ENCODE measurements at places on chromosomes 5 and 9. TPM values are rescaled to one million over a fixed set of nuclear protein-coding genes. Genes with fewer than 3 reads are reported as not detected.

ADRA1B gene
- 2.8 TPM for polyA plus RNA-seq

SPATA31A3 gene
- polyA plus RNA-seq: not detected

SPIN1 gene
- polyA plus RNA-seq: 38.5 TPM

CD72 gene
- 1.7 TPM for polyA plus RNA-seq

GLRA1 gene
- polyA plus RNA-seq: 0.13 TPM

CDKN2B-AS1 gene
- 0.16 TPM for polyA plus RNA-seq

AK8 gene
- polyA plus RNA-seq: 0.66 TPM

AK1 gene
- 85.4 TPM for polyA plus RNA-seq

THOC3 gene
- 18.0 TPM for polyA plus RNA-seq

DPYSL3 gene
- 31.8 TPM for polyA plus RNA-seq

RASGRF2 gene
- polyA plus RNA-seq: 0.78 TPM

SPATA31E1 gene
- not detected for polyA plus RNA-seq

PCDHB8 gene
- polyA plus RNA-seq: not detected

FAM221B gene
- polyA plus RNA-seq: 0.03 TPM

WDR38 gene
- not detected for polyA plus RNA-seq

ENG gene
- polyA plus RNA-seq: 180 TPM

PCDHGA1 gene
- 0.10 TPM for polyA plus RNA-seq

FBP2 gene
- polyA plus RNA-seq: not detected

TMEM171 gene
- polyA plus RNA-seq: 2.5 TPM

SPINK13 gene
- 0.15 TPM for polyA plus RNA-seq

SCGB3A2 gene
- polyA plus RNA-seq: not detected

HARS1 gene
- 44.6 TPM for polyA plus RNA-seq

ACTBL2 gene
- polyA plus RNA-seq: not detected

SLCO6A1 gene
- not detected for polyA plus RNA-seq

SCAMP1 gene
- polyA plus RNA-seq: 8.4 TPM

HSPB3 gene
- 0.17 TPM for polyA plus RNA-seq

SLC22A4 gene
- polyA plus RNA-seq: 3.0 TPM

GABRA1 gene
- polyA plus RNA-seq: not detected

SLC45A2 gene
- polyA plus RNA-seq: not detected

DDX4 gene
- polyA plus RNA-seq: 0.02 TPM

ORM2 gene
- 3.8 TPM for polyA plus RNA-seq

KCNMB1 gene
- 0.79 TPM for polyA plus RNA-seq

ANKRD20A1 gene
- polyA plus RNA-seq: 0.72 TPM

RC3H2 gene
- 11.7 TPM for polyA plus RNA-seq

GNAQ gene
- polyA plus RNA-seq: 24.9 TPM

NEUROG1 gene
- polyA plus RNA-seq: not detected

TSSK1B gene
- not detected for polyA plus RNA-seq

IL9 gene
- not detected for polyA plus RNA-seq

LCN15 gene
- not detected for polyA plus RNA-seq

RNF224 gene
- not detected for polyA plus RNA-seq

EPB41L4A gene
- 6.1 TPM for polyA plus RNA-seq

MAPK9 gene
- polyA plus RNA-seq: 15.3 TPM

PCDHB12 gene
- 1.2 TPM for polyA plus RNA-seq

Measured in adipose tissue (tissue), 3 donors.